ENCODE measurements at places on chromosomes 3 and 15.

- no peak for DNase-seq
These were observed 64.3 kb downstream of the LEO1 start for GRCh38 chr15:51907136-51907862.

DNA sequence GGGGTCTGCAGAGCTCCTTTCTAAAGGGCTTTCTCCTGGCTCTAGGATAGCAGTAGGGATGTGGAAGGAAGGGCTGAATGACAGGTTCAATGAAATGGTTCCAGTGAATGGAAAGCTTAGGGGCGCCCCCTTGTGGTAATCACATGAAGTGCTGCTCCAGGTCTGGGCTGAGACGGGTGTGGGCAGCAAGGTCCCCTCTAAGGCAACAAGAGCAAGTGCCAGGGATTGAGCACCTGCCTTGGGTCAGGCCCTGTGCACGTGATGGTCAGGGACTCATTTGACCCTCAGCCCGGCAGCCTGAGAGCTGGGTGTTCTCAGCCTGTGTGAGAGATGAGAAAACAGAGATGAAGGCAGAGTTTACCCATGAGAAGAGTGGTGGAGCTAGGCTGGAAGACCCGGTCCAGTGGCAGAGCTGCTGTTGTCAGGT is 12.1 kb upstream of the CX3CR1 start:
- peak; percentile 60 for DNase-seq

- no peak for DNase-seq
These were observed 17.0 kb upstream of the NEO1 start for GRCh38 chr15:73035221-73035620.

DNA sequence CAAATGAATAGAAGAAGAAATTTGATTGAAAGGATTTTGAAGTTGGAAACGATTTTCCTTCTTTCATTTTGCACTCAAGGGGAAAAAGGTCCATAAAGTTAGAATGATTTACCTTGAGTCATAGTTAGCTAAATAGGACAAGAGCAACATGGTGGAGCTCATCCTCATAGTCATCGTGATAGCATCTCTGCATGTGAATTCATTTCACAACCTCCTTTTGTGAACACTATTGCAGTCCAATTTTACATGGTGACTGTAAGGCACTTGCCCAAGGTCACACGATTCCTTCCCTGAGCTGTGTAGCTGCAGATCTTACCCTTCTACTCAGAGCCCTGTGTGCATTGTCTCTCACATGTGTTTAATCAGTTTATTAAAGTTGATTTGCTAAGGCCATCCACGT is 359.8 kb upstream of the C2CD4B start:
- no peak for DNase-seq

- no peak for DNase-seq
These were observed 37.1 kb downstream of the DENND6A start for GRCh38 chr3:57655727-57656126.

GRCh38 chr3:15096046-15096445 is 2.9 kb downstream of the RBSN start:
- DNase-seq = no peak

GRCh38 chr3:113844622-113845222 is 6.1 kb downstream of the GRAMD1C start:
- DNase-seq = no peak

GRCh38 chr3:162525066-162525742 is 1028.6 kb downstream of the OTOL1 start:
- no peak for DNase-seq

GRCh38 chr3:62768896-62769295 is 106.3 kb downstream of the CADPS start:
- DNase-seq = no peak

DNA sequence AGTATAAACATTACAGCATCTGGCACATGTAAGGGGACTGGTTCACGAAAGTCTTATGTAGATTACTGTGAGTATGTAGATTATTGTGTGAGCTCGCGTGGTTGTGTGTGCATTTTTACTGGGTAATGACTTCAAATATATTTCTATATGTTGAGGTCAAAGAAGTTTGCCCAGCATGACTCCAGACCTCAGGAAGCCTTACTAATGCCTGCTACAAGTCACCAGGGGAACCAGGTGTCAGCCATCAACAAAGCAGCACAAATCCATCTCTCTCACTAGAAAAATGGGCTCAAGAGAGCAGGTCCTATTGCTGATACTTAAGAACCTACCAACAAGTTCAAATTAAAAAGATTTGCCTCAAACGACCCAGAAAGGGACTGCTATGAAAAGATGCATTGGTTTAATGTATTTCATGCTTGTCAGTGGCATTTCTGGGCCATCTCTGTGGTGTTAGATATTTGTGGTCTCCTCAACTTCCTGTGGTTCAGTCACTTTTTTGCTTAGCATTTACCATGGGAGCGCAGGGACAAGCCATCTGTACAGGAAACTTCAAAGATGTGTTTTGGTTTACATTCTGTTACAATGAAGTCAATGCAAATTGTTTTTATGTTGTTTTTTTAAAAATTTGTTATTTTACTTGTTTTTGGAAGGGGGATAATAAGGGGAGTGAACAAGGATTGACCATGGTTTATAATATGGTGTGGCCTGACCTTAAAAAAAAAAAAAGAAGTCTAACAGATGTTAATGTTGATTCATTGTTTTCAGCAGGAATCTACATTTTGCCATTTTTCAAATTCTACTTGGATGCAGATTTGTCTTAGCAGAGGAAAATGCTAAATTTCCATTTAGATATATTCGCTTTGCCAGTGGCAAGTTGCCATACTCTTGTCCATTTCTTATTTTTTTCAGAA is 172.1 kb upstream of the ADAMTS9 start:
- DNase-seq = no peak

GRCh38 chr15:58336161-58336560 is 95.6 kb upstream of the LIPC start:
- DNase-seq = no peak

- no peak for DNase-seq
These were observed 36.2 kb upstream of the COL6A6 start for GRCh38 chr3:130480736-130481135.

DNA sequence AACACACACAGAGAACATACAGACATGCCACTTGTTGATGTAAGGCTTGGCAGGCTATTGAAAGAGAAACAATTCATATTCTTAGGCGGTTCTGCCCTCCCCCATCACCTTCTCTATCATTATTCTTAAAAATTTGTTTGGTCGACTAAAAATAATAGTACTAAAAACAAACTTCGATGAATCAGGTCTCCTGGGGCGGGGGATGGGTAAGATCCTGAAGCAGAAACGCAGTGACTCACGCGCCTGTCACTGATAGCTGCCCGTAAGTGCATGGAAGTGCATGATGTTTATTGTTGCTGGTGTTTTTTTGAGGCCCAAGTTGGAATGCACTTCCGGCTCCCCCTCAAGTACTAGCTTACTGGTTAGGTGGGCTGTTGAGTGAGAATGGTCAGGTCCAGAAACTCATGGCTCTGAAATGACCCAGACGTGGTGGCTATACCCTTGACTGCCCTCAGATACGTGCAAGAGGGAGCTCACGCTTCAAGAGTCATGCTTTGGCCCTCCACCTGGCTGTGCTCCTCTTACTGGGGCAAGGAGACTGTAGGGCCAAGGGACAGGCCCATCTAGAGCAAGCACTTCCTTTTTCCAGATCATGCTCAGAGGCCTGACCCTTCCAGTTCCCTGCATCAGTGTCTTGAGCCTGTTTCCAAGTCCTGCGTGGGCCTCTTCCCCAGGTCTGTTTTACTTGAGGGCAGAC is 10.9 kb downstream of the SMAD3 start:
- no peak for DNase-seq

DNA sequence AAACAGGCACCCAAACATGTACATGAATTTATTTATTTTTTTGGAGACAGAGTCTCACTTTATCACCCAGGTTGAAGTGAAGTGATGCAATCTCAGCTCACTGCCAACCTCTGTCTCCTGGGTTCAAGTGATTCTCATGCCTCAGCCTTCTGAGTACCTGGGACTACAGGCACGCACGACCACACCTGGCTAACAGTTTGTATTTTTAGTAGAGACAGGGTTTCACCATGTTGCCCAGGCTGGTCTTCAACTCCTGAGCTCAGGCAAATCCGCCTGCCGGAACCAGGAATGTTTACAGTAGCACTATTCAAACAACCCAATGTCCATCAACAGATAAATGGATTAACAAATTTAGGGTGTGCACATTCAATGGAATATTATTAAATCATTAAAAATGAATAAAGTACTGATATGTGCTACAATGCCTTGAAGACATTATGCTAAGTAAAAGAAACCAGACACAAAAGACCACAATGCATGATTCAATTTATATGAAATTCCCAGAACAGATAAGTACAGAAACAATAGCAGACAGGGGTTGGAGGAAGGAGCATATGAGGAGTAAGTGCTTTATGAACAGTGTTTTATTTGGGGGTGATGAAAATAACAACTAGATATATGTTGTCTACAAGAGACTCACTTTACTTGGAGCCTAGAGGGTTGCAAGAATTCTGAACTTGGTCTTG is 1.3 kb downstream of the LEO1 start:
- no peak for DNase-seq

DNA sequence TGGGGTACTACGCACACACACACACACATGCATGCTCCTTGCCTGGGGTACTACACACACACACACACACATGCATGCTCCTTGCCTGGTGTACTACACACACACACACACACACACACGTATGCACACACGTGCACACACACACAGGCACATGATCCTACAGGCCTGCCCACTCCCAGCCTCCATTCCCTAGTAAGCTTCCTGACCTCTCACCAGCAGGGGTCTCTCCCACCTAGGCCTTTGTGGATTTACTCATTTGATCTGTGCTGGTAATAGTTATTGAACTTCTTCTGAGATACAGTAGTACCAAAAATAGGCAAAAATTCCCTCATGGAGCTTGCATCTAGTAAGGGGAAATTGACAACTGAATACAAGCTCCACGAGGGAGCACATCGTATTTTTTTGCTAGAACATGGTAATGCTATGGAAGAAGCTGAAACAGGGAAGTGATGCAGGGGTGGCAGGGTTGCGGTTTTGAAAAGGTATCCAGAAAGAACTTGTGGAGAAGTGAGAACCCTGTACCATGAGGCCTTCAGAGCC is 19.1 kb downstream of the TTC21A start:
- no peak for DNase-seq

GRCh38 chr3:36444909-36445308 is 64.6 kb downstream of the STAC start:
- no peak for DNase-seq

GRCh38 chr3:172751175-172751704 is 714 bp downstream of the ECT2 start:
- no peak for DNase-seq

DNA sequence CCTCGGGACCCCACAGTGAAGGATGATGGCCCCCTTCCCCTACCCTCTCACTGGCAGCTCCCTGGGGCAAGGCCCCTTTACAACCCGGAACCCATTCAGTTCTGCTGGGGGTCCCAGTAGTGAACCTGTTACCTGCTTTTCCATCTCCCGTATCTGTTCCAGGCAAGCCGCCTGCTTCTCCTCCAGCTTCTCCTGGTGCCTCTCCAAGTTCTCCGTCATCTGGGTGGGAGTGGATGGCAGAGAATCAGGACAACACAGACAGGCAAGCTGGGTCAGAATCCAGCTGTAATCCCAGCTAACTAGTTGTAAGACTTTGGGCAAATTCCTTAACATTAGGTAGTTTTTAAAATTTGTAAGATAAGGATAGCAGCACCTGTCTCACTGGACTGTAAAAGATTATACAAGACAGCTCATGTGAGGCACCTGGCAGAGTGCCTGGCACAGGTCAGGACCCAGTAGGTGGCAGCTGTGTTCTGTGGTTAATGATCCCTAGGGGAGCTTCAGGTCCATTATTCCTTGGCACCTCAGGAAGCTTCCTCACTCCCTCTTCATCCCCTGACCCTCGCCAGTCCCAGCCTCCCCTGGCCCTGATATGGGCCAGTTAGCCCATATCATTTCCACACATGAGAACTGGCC is 6.4 kb upstream of the ANKRD63 start:
- no peak for DNase-seq

- no peak for DNase-seq
These were observed 277.4 kb downstream of the ROBO1 start for GRCh38 chr3:79490165-79491028.

- no peak for DNase-seq
These were observed 314.3 kb downstream of the CHST2 start for GRCh38 chr3:143433787-143434378.

GRCh38 chr3:125605756-125606155 is 10.5 kb upstream of the OSBPL11 start:
- no peak for DNase-seq

DNA sequence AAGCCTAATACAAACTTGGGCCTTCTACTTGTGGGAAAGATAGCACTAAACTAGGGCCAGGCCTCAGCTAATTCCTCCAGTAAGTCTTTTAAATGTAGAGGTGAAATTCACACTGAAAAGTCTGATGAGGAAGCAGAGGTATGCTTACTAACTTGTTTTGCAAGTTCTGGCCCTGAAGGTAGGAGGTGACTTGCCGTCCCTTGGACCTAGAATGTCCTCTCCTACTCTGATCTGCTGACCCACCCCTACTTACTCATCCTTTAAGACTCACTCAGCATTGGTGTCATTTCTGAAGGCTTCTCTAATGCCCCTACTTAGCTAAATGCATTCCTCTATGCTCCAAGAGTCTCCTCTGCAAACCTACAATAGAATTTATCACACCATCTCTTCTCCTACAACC is 19.4 kb downstream of the RIOX2 start:
- no peak for DNase-seq

GRCh38 chr15:65791335-65792137 is 557 bp downstream of the DENND4A start:
- DNase-seq = peak; percentile 48

DNA sequence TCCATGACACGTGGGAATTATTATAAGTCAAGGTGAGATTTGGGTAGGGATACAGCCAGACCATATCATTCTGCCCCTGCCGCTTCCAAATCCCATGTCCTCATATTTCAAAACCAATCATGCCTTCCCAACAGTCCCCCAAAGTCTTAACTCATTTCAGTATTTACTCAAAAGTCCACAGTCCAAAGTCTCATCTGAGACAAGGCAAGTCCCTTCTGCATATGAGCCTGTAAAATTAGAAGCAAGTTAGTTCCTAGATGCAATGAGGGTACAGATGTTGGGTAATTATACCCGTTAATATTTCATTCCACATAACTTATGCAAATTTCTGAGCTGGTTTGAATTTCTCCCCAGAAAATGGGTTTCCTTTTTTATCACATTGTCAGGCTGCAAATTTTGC is 47.7 kb downstream of the RNF111 start:
- DNase-seq = no peak

- no peak for DNase-seq
These were observed at the start of gene PDZRN3 for GRCh38 chr3:73624821-73625665. PDZRN3 (minus strand) TSS chr3:73624941.

DNA sequence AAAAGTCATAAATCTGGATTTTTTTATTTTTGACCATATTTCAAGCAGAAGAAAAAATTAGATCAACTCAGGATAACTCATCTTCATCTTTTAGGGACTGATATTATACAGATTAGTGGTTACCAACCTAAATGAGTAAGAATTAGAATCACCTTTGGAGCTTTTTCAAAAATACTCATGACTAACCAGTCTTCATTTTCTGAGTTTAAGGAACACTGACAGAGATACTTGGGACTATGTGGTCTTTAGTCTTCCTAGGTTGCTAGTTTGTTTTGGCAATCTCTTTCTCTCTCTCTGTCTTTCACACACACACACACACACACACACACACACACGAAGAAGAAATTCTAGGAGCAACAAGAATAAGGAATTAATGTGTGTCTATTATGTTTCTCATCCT is 50.1 kb downstream of the TMOD3 start:
- DNase-seq = no peak

Measured in T-helper 9 cell (primary cell).